ENCODE measurements at places on chromosomes 12 and 14.
A peak's percentile ranks its signal among the peaks of the same experiment; 100 is the strongest.

DNA sequence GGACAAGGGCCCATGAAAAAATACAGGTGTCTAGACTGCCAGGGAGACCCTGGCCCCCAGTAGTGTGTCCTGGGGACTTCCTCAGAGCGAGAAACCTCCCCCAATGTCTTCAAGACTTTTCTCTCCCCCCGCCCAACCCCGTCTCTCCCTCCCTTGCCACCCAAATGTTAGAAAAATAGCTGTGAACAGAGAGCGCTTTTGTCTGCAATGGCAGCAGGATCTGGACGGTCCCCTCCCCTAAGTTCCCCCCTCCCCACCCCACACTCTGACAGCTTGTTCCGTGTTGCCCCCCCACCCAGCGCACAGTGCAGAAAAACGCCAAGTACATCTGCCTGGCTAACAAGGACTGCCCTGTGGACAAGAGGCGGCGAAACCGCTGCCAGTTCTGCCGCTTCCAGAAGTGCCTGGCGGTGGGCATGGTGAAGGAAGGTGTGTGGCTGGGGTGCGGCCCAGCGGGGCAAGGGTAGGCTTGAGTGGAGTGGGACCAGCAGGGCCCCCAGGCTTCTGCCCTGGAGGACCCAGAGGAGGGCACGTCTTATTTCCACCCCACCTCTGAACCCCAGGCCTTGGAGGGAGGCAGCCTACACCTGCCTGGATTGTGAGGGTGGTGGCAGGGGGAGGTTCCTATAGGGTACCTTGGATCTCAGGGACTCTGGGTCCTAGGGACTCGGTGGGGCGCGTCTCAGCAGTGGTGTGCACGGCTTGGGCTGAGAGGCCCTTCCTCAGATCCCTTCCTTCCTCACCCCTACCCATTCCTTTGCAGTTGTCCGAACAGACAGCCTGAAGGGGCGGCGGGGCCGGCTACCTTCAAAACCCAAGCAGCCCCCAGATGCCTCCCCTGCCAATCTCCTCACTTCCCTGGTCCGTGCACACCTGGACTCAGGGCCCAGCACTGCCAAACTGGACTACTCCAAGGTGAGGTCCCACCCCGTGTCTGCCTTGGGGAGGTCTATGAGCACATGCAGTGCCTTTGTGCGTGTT, 4.8 kb downstream of the NR4A1 start:
- DNase-seq: peak; percentile 58

DNA sequence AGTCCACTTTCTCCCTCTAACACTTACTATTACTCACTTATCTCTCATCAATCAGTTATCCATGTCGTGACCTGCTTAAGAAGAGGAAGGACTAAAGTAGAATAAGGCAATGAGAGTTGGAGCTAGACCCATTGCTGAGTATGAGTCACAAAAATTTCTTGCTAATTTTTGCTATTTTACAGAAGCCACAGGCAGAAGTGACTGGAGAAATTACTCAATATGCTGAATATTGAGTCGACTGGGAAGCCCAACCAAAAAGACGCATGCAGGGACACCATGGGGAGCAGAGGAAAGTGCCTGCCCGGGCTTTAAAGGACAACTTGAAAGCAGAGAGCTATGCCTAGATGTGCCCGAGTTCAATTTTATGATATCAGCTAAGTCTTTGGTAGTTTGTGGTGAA, 115.4 kb upstream of the FOXG1 start:
- DNase-seq: peak; percentile 45

GRCh38 chr14:33972583-33973081, 21.8 kb upstream of the EGLN3 start:
- no peak for DNase-seq

DNA sequence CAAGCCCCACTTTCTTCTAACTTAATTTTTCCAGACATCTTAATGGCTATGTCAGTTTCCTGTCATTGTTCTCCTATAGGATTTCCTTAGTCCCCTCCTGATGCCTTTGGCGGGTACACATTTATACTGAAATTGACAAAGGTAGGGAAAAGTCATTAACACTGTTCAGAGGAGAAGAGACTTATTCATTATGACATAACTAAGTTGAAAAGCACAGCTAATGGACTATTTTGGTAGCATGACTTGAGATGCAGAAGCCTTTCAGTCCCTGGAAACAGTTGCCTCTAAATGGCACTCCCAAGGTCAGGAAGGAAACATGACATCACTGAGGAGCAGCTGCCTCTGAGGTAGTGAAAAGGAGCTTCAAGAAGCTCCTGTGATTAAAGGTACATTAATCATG, 317.5 kb upstream of the KITLG start:
- DNase-seq: peak; percentile 70

DNA sequence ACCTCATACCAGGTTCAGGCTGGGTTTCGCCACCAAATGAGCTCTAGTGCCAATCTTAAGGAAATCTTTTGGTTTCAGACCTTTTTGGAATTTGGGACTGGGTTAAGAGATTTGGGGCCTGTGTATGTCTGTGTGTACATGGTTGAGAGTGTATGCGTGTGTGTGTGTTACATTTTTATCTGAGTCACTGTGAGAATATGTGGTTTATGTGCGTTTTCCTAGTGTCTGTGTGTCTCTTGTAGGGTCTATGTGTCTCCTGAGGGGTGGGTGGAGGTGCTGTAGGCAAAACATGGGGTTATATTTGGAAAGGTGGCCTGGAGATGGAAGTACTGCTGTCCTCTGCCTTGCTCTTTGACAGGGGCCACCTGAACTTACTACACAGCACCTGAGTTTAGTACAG, 17.9 kb downstream of the C12orf43 start:
- no peak for DNase-seq

DNA sequence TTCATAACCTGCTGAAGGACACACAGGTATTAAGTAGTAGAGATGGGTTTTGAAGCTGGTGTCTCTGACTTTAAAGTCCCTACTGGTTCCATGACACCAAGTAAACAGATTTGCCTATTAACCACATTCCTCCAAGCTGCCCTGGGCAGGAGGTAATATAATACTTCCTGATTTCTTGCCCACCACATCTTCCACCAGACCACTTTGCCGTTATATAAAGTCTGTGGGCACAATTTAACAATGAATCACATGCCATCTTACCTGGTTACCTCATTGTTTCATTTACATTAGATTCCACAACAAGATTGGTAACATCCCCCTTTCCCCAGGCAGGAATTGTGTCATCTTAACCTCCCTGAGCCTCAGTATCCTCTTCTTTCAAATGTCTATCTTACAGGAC, 900 bp upstream of the LRRC23 start:
- no peak for DNase-seq

- no peak for DNase-seq
These were observed 39.4 kb downstream of the USP15 start for GRCh38 chr12:62299617-62300016.

- no peak for DNase-seq
These were observed 381.1 kb downstream of the IPO8 start for GRCh38 chr12:30314506-30315100.
